Psoas muscle (tissue), 8 donors: ENCODE measurements at places on chromosomes 16 and 17.

GRCh38 chr17:17880577-17881196 is 43.9 kb upstream of the SREBF1 start:
- DNase-seq = no peak

DNA sequence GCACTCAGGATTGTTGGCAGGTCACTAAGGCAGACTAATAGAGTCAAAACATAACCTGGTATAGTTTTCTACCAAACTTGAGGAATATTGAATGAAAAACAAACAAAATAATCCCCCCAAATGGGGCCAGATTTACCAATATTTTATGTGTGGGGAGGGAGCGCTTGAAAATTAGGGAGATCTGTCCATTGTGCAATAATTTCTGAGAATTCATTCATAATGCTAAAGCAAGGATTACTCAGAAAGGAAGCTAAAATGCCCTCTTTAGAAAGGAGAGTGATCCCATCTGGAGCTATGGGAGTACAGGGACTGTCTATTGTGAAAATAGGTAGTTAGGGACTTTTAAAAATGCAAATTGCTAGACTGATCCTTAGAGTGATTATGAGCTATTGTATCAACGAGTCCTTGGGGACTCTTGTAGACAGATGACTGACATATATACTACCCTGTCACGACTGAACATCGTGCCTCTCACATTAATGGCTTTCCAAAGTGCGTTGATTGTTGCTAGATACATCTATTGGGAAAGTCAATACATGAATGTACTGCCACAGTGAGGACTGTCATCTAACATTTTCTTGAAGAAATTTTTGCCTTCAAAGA is 193.6 kb downstream of the AATF start:
- DNase-seq = no peak

GRCh38 chr17:19487024-19487600 is 46.5 kb upstream of the SLC47A1 start:
- no peak for DNase-seq

- DNase-seq = no peak
These were observed 810.6 kb downstream of the CDH11 start for GRCh38 chr16:64311241-64311640.

DNA sequence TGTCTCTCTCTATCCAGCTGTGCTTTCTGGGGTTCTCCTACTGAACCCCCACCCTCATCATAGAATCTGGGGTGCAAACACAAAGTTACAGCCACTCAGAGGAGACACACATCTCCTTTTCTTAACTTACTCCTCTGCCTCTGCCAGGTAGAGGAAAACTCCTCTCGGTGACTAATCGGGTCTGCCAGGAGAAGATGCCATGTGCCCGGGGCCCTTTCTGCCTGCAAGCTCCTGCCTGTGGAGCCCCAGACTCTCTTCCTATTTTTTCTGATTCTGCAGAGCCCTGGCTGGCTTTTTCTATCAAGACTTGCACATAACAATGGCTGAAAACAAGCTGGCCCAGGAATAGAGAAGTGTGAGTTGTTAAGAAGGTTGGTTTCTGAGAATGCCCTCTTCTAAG is 10.4 kb downstream of the SLC6A4 start:
- DNase-seq = no peak
